ENCODE measurements at places on chromosomes 5 and 9.

GRCh38 chr9:76580820-76581219 is 121.8 kb downstream of the GCNT1 start:
- DNase-seq, result no peak

GRCh38 chr9:129289883-129290282 is 111.8 kb upstream of the IER5L start:
- DNase-seq, result no peak

DNA sequence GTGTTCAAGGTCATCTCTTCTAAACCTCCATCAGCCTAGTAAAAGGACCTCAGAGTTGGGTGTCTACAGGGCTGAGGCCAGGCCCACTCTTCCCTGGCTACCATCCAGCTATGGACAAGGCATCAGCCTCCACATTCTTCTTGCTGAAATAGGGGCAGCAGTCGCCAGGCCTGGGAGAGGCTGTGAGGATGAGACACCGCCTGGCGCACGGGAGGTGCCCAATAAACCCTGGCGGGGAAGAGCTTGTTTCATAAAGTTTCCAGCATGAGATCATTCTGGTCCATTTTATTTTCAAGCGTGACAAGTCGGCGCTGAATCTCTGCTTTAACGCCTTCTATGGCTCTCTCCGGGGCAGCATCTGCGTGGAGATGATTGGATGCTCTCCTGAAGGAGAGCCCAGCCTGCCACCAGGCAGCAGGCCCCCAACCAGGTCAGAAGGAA is 153.4 kb downstream of the OLFM1 start:
- DNase-seq, result no peak

GRCh38 chr9:81132796-81133195 is 556.6 kb downstream of the TLE1 start:
- DNase-seq, result no peak

DNA sequence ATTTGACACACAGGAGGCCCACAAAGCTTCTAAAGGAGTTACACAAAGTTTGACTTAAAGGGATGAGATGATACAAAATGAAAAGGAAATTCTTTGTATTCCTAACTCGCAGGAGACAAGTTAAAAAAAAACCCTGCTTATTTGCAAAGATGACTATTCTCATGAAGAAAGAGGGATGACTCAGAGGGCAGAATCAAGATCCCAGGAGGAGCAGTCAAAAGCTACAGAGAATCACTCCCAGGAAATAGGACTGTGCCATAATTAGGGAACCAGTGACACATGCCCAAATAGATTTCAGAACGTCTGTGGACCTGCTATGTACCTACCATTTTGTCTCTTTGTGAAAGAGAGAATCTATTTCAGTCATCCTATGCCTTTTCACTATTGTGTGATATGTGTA is 103.5 kb upstream of the ARRDC3 start:
- no peak for DNase-seq

GRCh38 chr5:40873286-40873880 is 32.2 kb downstream of the CARD6 start:
- DNase-seq, result no peak

- no peak for DNase-seq
Observed at GRCh38 chr5:125143011-125143410, 396.6 kb upstream of the ZNF608 start.

- DNase-seq, result no peak
Observed at GRCh38 chr5:43859309-43859708, 256.3 kb downstream of the NNT start.

GRCh38 chr9:97907046-97907445 is 15.3 kb downstream of the TRMO start:
- DNase-seq, result no peak
